ENCODE measurements at places on chromosomes 6 and 20.

DNA sequence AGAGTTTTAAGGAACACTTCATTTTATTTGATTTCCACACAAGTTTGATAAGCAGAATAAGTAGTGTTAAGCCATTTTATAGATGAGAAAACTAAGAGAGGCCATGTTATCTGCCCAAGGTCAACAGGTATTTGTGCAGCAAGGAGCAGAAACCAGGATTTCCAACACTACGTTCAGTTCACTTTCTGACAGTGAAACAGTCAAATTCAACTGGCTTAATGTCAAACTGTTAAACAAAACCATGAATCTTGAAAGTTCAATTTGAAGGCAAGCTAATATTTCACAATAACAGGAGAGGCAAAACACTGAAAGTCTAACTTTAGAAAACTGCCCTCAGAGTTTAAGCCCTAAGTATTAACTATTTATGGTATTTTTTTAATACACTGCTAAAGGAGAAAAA lies 32.6 kb downstream of the DTNBP1 start:
- DNase-seq = no peak

DNA sequence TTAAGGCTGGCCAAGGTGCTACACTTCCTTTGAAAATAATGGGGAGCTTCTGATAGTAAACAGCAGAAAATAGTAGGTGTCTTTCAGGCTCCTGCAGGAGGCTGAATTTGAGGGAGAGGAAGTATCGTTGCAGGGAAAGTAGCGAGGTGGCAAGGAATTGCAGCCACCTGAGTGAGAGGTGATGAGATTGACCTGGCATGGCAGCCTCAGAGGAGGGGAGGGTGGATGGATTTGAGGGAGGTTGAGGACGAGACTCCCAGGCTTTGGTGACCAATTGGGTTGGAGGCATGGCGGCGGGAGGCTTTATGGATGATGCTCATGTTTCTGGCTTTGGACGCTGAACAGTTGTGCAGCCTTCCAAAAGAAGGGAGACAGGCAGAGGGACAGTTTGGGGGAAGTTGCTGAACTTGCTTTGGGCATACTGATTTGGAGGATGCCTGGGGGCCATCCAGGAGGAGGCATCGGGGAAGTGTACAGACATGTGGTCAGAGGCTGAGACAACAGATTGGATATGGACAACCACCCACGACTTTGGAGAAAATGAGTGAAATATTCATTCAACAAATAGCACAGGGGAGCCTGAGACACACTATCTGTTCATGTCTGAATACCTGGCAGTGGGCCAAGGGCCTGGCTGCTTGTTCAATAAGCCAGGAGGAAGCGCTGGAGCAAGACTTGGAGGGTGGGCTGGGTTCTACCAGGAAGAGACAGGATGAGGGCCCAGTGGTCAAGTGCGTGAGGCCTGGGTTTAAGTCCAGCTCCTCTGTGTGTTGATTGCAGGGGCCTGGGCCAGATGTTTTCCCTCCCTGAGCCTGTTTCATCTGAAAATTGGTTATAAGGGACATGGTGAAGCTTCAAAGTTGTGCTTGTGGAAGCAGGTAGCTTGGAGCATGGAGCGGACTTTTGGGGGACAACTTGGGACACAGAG lies 113.2 kb downstream of the CEBPB start:
- DNase-seq = no peak

- DNase-seq = no peak
Measured at GRCh38 chr6:169722362-169723199, 1.7 kb downstream of the PHF10 start.

DNA sequence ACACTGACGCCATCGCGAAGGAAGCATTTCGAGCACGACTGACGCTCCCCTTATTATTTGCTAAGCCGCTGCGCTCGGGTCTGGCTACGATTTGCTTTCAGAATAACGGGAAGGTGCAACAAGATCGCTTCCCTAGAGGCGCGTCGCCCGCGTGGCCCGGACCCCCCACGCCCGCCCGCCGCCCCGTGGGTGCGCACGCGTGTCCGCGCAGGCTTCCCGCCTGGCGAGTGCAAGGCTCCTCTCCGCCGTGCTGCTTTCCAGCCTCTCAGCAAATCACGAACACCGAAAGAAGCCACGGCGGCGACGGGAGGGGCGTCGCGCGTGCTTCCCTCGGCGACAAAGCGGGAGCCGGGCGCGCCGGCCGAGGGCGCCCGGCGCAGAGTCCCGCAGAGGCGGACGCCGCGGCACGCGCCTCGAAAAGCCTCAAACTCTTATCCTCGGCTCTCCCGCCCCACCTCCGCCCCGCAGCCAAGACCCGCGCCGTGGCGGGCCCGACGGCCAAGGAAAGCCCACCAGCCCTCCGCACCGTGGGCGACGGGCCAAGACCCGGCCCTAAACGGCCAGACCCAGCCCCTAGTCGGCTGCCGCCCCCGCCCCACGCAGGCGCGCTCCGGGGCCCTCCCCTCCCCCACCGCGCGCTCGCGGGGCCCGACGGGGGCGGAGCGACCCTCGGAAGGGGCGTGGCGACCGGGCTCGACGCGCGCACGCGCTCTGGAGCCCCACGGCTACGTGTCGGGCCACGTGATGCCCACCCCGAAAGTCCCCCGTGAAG lies 987 bp upstream of the QKI start:
- DNase-seq = peak; percentile 89

DNA sequence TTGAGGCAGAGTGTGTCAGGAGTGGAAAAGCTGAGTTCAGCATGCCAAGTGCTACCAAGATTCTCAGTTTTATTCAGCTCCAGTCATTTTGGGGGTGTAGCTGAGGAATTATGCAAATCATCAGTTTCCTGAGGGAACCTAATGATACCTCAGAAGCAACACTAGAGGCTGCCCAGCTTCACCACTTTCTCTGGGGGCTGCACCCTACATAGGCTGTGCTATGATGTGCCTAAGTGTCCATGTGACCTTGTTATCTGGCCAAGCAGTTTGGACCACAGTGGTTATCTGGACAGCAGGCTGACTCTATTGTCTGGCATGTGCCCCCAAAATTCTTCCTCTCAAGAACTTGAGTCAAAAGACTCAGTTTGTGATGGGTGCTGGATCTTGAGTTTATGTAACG lies 374.6 kb upstream of the SYNCRIP start:
- no peak for DNase-seq

DNA sequence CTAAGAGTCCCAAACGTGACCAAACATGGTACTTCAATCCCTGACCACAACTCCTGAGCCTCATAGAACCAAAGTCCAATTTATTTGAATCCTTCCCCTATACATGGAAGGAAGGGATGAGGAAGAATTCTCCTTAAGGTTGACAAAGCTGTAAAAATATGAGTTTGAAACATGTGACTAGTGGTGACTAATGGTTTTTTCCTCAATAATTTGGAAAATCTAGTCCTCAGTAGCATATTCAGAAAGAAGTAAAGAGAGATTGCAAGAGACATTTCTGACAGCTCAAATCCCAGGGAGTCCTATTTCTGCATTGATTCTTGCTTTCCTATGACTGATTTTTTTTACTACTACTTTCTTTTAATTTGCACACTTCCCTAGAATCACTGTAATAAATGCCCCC lies 443.7 kb downstream of the FRK start:
- DNase-seq = no peak

GRCh38 chr6:147506704-147507114 lies 1.8 kb upstream of the SAMD5 start:
- no peak for DNase-seq

GRCh38 chr6:113920663-113921267 lies 50.2 kb downstream of the HDAC2 start:
- DNase-seq = no peak

DNA sequence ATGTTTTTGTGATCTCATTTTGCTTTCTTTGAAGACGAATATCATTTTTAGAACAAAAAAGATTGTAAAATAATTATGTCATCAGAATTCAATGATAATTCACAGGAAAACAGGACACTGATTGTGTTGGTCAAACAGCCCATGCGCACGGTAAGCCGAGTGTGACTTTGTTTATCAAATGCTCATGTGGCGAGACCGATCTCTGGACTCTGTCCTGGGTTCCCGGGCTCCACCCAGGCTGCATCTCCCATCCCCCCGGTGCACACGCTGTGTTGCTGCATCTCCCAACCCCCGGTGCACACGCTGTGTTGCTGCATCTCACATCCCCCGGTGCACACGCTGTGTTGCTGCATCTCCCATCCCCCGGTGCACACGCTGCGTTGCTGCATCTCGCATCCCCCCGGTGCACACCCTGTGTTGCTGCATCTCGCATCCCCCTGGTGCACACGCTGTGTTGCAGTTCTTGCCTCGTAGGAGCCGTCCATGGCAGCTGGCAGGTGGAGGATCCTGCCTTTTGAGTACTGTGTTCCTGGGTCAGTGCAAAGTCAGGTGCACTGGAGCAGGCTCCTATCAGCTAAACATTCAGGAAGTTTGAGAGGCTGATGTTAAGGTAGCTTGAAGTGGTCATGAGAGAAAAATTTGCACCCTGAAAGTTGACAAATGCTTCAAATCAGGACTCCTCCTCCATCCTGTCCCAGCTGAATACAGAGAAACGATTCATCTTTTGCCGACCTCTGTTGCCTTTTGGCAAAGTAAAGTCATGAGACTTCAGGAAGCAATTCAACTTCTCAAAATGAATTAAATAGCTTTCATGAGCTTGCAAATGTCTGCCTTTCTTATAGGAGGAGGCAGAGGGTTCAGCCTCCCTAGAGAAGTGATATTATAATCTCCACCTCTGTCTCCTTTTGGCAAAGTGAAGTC lies 77.1 kb upstream of the FRMD1 start:
- no peak for DNase-seq

DNA sequence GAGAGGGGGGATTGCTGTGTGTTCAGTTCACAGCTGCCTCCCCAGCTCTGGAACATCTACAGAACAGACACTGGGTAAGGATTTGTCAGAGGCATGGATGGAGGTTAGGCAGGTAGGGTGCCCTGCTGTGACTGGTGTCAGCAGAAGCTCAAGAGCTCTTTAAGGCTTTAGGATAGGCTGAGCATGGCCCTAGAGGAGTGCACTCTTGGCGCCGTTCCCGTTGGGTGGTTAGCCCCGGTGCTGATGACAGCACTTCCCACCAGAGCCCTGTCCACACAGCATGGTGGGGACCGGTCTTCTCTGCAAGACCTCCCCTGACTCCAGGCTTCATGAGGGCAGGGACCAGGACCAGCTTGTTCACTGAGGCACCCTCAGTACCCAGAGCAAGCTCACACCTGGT lies 262.0 kb downstream of the BMP7 start:
- DNase-seq = no peak

- no peak for DNase-seq
Measured at GRCh38 chr6:137808191-137808590, 58.9 kb upstream of the TNFAIP3 start.

DNA sequence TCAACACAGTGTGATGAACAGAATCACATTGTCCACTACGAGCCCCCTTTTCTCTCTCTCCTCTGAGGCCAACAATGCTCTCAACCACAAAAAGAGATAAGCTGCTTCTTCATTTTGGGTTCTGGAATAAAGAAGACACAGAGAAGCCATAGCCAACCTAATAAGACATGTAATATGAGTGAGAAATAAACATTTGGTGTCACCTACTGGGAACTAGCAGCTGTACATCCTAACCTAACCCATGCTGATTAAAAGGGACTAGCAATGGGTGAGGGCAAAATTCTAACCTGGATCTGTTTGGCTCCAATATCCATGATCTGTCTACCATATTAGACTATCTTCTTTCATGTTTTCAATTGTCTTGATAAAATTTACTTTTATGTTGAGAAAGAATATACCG lies 369.1 kb upstream of the MARCKS start:
- DNase-seq = no peak

DNA sequence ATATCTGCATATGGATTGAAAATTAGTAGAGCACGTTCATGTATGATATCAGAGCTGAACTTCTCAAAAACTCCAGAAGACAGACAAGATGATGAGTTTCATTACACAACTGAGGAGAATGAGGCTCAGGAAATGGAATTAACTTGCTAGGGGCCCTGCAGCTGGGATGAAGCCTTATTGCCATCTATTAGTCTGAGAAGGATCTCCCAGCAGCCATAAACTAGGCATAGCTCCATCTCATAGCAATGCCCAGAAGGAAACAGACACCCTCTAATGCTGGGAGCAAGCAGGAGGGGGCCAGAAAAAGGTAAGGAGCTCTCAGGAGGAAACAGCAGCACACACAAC lies 18.0 kb downstream of the TFEB start:
- no peak for DNase-seq
